ENCODE measurements at places on chromosomes 11 and 22. TPM values are rescaled to one million over a fixed set of nuclear protein-coding genes. Genes with fewer than 3 reads are reported as not detected.

The PNPLA5 gene
- total RNA-seq = not detected

The TBX1 gene
- 27.9 TPM for total RNA-seq

The XKR3 gene
- not detected for total RNA-seq

The SYT13 gene
- 6.8 TPM for total RNA-seq
